Type B pancreatic cell (in vitro differentiated cells): ENCODE measurements at places on chromosomes 13 and 19. TPM values are rescaled to one million over a fixed set of nuclear protein-coding genes. Genes with fewer than 3 reads are reported as not detected.

DNA sequence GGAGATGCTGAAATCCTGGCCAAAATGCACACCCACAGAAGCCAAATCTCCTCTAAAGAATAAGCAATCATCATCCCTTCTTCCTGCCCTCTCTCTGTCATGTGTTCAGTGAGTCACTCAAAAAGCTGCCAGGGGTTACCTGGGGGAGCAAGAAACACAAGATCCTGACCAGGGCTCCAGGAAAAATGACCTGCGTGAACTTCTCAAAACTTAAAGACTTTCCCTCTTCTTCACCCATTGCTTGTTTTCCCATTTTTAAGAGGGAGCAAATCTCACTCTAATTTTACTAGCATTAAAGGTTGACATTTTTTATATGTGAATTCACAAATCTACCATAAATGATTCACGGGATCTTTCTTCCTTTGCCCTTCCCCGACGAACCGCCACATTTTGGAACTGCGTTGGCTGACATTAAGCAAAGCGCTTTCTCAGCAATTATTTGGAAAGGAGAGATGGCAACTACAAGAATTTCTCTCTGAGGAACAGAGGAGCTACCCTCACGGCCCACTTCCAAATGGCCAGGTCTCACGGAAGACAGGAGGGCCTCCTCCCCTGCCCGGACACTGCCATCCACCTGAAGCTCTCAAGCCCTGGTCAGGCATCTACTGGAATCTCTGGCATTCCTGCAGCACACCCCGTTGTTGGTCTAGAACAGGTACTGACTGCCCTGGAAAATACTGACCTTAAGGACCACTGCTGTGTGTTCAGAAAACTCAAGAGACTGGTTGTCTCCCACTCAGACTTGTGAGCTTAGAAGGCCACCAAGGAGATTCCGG is 14.2 kb downstream of the TSHZ3 start:
- H3K36me3 ChIP-seq: peaks cover 15% of the 10 kb centered on the region
- no peak overlapping the region for H3K4me3 ChIP-seq
- H3K27me3 ChIP-seq: peaks cover 57% of the 10 kb centered on the region
- peaks cover 68% of the 10 kb centered on the region for H3K4me1 ChIP-seq
- no peak for DNase-seq

DNA sequence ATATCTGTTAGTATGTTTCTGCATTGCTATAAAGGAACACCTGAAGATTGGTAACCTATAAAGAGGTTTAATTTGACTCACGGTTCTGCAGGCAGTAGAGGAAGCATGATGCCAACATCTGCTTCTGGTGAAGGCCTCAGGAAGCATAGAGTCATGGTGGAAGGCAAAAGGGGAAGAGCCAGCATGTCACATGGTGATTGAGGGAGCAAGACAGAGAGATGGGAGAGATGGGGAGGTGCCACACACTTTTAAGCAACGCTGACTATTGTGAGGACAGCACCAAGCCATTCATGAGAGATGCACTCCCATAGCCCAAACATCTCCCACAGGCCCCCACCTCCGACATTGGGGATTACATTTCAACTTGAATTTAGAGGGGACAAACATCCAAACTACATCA is 32.8 kb downstream of the COG6 start:
- no peak overlapping the region for H3K27ac ChIP-seq
- DNase-seq: no peak
- H3K36me3 ChIP-seq: peaks cover 13% of the 10 kb centered on the region
- no peak overlapping the region for H3K4me3 ChIP-seq
- no peaks in the 10 kb centered on the region for H3K4me1 ChIP-seq

DNA sequence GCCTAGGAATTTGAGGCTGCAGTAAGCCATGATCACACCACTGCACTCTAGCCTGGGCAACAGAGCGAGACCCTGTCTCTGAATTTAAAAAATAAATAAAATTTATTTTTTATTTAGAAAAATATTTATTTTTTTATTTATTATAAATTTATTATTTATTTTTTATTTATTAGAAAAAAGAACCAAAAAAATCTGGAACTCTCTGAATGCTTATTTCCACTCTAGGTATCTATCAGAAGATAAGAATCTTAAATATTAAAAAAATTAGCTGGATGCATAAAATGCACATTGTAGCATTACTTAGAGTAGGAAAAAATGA is 82.8 kb downstream of the CDADC1 start:
- H3K4me1 ChIP-seq: no peaks in the 10 kb centered on the region
- no peak for DNase-seq
- H3K36me3 ChIP-seq: peaks cover 3% of the 10 kb centered on the region
- H3K4me3 ChIP-seq: no peak overlapping the region
- no peak overlapping the region for H3K27ac ChIP-seq
- no peaks in the 10 kb centered on the region for H3K27me3 ChIP-seq

DNA sequence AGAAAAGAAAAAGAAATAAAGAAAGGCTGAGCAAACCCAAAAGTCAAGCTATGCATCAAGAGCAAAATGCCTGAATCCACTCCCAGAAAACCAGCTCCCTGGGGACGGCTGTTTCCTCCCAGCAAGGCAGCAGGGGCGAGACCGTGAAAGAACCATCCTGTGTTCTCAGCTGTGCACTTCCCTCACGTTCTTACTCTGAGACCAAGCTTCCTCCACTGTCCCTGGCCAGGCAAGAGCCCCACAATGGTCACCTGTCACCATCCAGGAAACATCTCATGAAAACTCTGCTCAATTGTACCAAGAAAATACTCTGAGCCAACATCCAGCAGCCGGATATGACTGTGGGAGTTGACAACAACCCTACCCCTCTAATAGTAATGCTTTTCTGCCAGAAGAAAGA is 22.9 kb downstream of the RAB20 start:
- no peaks in the 10 kb centered on the region for H3K36me3 ChIP-seq
- H3K4me3 ChIP-seq: no peak overlapping the region
- H3K27me3 ChIP-seq: no peaks in the 10 kb centered on the region
- H3K27ac ChIP-seq: no peak overlapping the region
- H3K4me1 ChIP-seq: peaks cover 19% of the 10 kb centered on the region

DNA sequence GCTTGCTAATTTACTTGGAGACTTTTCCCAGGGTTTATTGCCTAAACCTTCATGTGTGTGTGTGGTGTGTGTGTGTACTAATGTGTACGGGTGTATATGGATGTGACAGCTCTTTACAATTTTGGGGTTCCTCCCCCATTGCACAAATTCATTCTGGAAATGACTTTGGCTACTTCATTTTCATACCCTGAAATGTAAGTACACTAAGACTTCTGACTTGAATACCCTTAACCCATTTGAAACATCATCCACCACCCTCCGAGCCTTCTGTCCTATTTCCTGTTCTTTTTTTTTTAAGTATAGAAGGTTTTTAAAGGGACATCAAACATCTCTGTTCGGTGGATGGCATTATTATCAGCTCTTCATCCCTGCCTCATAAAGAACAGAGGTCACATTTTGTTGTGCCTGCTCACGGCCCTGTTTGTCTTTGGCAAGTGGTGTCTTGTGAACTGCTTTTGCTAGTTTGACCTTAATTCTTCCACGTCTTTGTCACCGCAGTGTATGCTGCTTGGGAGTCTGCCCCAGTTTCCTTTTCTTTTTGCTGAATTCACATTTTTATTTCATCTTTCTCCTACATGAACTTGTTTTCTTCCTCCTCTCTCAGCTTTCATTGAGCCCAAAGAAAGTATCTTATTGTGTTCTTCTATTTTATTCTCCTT is 228.3 kb downstream of the FOXO1 start:
- no peak for DNase-seq
- H3K36me3 ChIP-seq: no peaks in the 10 kb centered on the region

Gene ATP4B
- 2.0 and 26.7 TPM in 2 replicates for total RNA-seq

Gene ZNF865
- total RNA-seq: 14.6 and 16.2 TPM in 2 replicates

DNA sequence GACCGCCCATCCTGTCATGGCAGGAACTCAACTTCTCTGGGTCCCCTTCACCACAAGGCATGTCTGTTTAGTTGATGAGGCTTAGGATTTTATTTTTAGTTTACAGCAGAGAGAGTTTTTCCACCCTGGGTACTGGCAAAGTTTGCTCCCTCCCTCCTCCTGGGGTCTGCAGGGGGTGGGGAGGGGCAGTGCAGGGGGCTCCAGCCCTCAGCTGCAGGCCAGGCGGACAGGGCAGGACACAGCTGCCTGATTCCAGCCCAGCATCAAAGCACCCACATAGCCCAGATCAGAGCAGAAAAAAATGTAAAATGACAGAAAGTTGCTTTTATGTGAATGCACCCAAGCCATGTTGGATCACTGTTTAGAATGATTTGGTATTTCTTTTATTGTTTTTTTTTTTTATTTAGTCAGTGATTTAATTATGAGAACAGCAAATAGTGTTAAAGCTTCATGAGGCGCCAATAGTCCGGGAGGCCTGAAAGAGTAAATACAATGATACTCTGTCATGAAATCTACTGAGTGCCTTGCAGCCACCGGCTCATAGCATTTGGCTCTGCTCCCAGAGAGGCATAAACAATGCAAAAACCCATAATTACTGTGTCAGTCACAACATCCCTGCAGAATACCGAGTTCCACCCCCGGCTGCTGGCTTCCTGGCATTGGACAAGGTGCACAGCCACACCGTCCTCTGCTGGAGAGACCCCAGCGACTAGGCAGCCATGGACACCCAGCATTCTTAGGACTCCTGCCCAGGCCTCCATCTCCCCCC is 923.5 kb downstream of the UQCRFS1 start:
- H3K4me1 ChIP-seq: peaks cover 40% of the 10 kb centered on the region
- peak overlapping the region; percentile 69 for H3K4me3 ChIP-seq
- H3K27me3 ChIP-seq: peaks cover 15% of the 10 kb centered on the region
- no peak for DNase-seq

GRCh38 chr13:81078048-81078447 is 737.1 kb upstream of the SPRY2 start:
- H3K27ac ChIP-seq: no peak overlapping the region
- no peak overlapping the region for H3K4me3 ChIP-seq
- DNase-seq: no peak
- H3K36me3 ChIP-seq: no peaks in the 10 kb centered on the region
- H3K4me1 ChIP-seq: no peaks in the 10 kb centered on the region
- H3K27me3 ChIP-seq: no peaks in the 10 kb centered on the region

- no peak overlapping the region for H3K4me3 ChIP-seq
- H3K27me3 ChIP-seq: peaks cover 2% of the 10 kb centered on the region
- no peaks in the 10 kb centered on the region for H3K36me3 ChIP-seq
- no peak overlapping the region for H3K27ac ChIP-seq
Observed at GRCh38 chr13:23086968-23087623, 93.7 kb upstream of the SGCG start.

DNA sequence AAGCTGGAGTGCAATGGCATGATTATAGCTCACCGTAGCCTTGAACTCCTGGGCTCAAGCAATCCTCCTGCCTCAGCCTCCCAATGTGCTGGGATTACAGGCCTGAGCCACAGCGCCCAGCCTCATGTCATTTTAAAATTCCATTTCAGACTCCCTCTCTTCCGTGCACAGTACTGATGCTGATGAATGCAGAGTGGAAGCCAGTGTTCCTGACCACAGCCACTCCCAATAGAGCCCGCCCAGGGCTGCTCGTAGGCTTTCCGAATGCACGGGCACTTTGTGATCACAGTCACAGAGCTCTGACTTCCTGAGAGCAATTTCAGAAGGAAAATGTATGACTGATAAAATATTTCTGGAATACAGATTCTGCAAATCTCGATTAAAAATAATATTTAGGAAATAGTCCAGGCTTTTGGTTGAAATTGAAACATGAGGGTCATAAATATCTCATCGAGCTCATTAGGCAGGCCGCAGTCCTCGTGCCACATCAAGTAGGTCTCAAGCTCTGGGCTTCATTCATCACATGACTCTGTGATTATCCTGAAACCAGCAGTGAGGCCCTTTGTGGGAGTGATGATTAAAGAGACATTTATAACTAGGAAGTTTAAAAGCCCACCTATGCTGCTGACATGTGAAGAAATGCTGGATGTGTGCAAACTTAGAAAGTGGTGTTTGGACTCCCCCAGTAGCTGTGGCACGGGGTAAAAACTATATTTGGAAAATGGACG is 38.9 kb upstream of the AMER2 start:
- no peak overlapping the region for H3K4me3 ChIP-seq
- no peak overlapping the region for H3K27ac ChIP-seq
- DNase-seq: no peak
- no peaks in the 10 kb centered on the region for H3K36me3 ChIP-seq

GRCh38 chr13:111967572-111968201 is 99.3 kb upstream of the SOX1 start:
- peaks cover 44% of the 10 kb centered on the region for H3K27me3 ChIP-seq
- H3K27ac ChIP-seq: no peak overlapping the region
- no peak for DNase-seq

GRCh38 chr19:8441725-8442544 is 2.8 kb upstream of the HNRNPM start:
- H3K36me3 ChIP-seq: peaks cover 10% of the 10 kb centered on the region
- peak overlapping the region; percentile 70 for H3K27ac ChIP-seq
- no peak for DNase-seq
- peaks cover 17% of the 10 kb centered on the region for H3K4me1 ChIP-seq
- no peaks in the 10 kb centered on the region for H3K27me3 ChIP-seq

DNA sequence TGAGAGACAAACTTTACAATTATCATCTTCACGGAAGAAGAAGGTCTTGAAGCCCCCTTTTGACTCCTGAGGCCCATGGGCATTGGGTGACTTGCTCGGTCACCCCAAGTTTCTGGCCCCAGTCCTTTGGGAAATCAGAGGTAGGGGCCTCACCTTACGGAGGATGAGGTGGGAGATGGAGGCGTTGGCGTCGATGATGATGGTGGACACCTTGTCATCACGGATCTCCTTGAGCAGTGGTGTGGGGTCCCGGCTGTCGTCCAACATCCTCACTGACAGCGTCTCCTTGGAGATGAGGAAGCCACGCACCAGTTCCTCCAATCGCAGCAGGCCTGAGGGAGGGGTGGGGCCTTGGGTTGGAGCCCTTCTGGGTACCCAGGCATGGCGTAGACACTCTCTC is 10.8 kb downstream of the GRIK5 start:
- no peaks in the 10 kb centered on the region for H3K36me3 ChIP-seq
- peaks cover 12% of the 10 kb centered on the region for H3K27me3 ChIP-seq
- no peak overlapping the region for H3K27ac ChIP-seq
- no peaks in the 10 kb centered on the region for H3K4me1 ChIP-seq
- DNase-seq: no peak

DNA sequence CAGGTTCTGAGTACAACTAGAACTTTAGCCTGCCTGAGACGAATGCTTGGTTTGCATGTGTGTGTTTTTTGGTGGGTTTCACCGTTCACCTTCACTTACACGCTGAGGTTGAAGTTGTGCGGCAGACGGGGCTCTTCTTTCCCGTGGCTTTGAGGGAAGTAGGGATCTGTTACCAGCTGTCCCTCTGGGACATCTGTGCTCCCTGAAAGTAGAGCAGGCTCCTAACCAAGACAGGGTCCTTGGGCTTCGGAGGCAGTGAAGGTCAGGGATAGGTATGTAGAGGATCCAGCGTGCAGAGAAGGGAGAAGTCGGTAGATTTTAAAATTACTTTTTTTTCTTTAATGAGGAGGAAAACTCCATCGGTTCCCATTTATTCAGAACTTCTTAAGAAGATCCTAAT is 48.7 kb downstream of the ZNF536 start:
- H3K27ac ChIP-seq: no peak overlapping the region
- H3K4me1 ChIP-seq: peaks cover 8% of the 10 kb centered on the region
- peaks cover 20% of the 10 kb centered on the region for H3K27me3 ChIP-seq
- no peaks in the 10 kb centered on the region for H3K36me3 ChIP-seq
- no peak for DNase-seq

- no peak for DNase-seq
- H3K4me1 ChIP-seq: peaks cover 11% of the 10 kb centered on the region
Observed at GRCh38 chr13:114320065-114320464, 5.8 kb downstream of the CHAMP1 start.
